ENCODE measurements at places on chromosomes 5 and 9. TPM values are rescaled to one million over a fixed set of nuclear protein-coding genes. Genes with fewer than 3 reads are reported as not detected.

Gene BHMT
- not detected for total RNA-seq

Gene PNPLA7
- total RNA-seq: 0.71 TPM

Gene CDK9
- total RNA-seq: 50.0 TPM

Gene UGCG
- 25.7 TPM for total RNA-seq

Gene S1PR3
- 103 TPM for total RNA-seq

Gene GARIN3
- total RNA-seq: not detected

Gene PCDH1
- total RNA-seq: 3.9 TPM

Gene HNRNPA0
- 53.1 TPM for total RNA-seq

Gene FOXI1
- not detected for total RNA-seq

Gene PCDHB16
- total RNA-seq: 0.05 TPM

Gene F12
- total RNA-seq: 21.1 TPM

Gene TMEM232
- total RNA-seq: not detected

Gene OTULINL
- total RNA-seq: 27.0 TPM

Measured in A549 treated with dexamethasone at 1 μM for 4 hours (cell line).